NCI-H2081 (cell line): ENCODE measurements at places on chromosomes 3 and 15.

DNA sequence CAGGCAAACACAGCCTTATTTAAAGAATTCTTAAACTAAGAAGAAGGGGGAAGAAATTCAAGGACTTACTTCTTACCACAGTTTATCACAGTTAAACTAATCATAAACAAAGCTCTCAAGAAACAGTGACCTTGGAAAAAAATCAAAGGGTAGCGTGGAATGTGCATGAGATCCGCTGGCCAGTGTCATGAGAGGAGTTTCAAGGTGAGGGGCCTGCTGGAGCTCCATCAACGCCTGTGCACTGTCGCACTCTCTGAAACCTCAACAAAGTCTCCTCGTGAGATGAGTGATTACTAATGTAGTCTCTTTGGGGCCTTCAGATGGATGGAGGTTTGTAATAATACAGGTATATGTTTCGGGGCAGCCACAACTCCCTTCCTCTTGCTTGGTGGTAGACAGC, 28.4 kb upstream of the PRICKLE2 start:
- no peak for DNase-seq

DNA sequence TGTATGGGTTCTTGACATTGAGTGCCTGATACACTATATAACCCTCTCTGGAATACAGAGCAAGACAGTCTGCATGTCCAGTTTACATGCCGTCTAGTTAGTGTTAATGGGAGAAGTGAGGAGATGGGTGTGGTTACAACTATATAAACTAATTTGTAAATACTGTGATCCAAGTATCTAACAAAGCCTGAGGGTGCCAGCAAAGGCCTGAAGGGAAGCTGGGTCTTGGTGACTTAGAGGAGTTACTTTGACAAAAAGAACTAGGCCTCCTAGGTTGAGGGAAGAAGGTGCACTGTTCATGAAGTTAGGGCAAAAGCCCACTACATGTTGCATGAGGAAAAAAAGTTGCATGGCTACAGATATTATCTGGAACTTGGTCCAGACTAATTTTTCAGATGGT, 2.3 kb downstream of the NSUN3 start:
- no peak for DNase-seq

GRCh38 chr15:38440353-38441129, 13.4 kb upstream of the FAM98B start:
- peak; percentile 81 for DNase-seq

- DNase-seq: no peak
Measured at GRCh38 chr15:41825572-41826535, 2.0 kb upstream of the JMJD7 start.

GRCh38 chr3:9316881-9317361, 45.9 kb upstream of the THUMPD3 start:
- no peak for DNase-seq

GRCh38 chr3:42667523-42668412, 14.3 kb downstream of the ZBTB47 start:
- DNase-seq: no peak

GRCh38 chr3:53243785-53244184, 12.0 kb downstream of the TKT start:
- no peak for DNase-seq

DNA sequence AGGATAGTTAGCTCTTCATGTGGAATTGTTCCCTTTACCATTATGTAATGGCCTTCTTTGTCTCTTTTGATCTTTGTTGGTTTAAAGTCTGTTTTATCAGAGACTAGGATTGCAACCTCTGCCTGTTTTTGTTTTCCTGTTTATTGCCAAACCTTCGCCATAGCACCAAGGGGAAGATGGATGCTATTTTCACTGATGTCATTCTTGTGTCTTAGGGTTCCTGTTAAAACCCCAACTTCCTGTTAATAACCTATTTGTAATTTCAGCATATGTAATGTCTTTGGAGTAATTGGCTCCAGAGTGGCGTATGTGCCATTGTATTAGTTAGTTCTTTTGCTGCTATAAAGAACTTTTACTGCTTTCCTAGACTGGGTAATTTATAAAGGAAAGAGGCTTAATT, 10.8 kb downstream of the SAMMSON start:
- no peak for DNase-seq

DNA sequence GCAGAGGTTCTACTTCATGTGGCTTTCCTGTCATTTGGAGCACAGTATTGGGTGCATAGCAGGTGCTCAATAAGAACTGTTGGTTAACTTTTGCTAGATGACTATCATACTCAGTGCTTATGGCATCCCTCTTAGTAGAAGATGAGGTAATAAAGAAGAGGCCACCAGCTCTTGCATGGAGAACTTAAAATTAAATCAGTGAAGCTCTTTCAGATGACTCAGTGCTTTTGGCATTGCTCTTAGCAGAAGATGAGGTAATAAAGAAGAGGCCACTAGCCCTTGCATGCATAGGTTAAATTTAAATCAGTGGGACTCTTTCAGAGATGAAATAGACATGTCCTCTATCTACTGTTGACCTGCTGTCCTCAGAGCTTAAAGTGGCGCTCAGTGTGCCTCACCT, 109.4 kb upstream of the FGF7 start:
- no peak for DNase-seq

- DNase-seq: no peak
Measured at GRCh38 chr15:58486564-58486963, 54.8 kb downstream of the LIPC start.

DNA sequence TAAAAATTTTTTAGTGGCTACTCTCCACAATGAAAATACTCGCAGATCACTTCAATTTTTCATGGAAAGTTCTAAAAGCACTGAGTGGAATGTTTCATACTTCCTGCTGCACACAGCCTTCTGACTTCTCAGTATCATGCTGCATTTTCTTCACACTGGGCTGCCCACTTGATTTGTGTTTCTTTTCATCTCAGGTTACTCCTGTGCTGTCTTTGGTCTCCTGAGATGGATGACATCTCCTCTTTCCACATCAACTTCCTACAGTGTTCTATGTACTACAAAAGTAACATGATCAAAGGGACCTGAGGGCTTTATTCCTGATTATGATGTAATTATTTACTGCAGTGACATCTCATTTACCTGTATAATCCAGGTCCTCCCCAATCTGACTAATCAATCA, 927.7 kb downstream of the ROBO2 start:
- DNase-seq: no peak

DNA sequence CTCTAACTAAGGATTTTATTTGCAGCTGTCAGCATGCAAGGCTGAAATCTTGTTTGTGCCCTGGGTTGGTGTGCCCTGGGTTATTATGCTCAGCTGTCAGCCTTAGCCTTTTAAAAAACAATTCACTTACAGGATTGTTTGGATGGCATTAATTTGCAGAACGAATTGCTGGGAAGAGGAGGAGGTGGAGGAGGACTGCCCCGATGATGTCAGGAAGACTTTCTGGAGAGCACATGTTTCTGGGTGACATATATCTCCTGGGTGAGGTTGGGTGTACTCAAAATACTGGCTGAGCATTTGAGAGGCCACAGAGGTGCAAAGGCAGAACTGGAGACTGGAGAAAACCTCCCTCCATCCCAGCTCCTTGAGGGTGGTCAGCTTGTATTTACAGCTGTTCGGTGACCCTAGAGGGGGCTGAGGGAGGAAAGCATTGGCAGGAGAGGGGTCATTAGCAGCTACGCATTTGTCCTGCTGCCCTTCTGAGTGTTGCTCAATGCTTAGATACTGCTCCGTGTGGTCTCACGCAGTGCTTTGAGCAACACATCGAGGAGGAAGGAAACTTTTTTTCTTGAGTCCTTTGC, 59.8 kb upstream of the PSMD6 start:
- DNase-seq: no peak
